ENCODE measurements at places on chromosomes 13 and 19.

GRCh38 chr13:18953139-18953930 is 228.3 kb downstream of the TUBA3C start:
- DNase-seq: no peak

DNA sequence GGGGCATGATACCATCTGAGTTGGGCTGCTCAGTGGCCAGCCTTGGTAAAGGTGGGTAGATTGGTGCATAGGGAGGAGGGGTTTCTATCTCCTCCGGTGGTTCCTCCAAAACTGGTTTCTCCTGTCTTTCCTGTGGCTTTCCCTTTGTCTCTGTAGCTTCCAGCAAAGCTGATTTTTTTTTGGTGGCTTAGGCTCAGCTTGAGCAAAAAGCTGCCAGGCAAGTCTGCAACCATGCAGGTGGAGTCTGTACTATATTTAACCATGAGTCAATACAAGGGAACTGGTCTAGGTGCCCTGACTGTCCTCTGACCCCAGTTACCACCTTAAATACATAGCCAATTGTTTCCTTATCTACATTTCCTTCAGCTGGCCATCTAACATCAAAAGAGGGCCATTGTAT is 64.0 kb upstream of the ZNF681 start:
- no peak for DNase-seq

GRCh38 chr19:47275791-47276461 is 1.2 kb downstream of the INAFM1 start:
- no peak for DNase-seq

DNA sequence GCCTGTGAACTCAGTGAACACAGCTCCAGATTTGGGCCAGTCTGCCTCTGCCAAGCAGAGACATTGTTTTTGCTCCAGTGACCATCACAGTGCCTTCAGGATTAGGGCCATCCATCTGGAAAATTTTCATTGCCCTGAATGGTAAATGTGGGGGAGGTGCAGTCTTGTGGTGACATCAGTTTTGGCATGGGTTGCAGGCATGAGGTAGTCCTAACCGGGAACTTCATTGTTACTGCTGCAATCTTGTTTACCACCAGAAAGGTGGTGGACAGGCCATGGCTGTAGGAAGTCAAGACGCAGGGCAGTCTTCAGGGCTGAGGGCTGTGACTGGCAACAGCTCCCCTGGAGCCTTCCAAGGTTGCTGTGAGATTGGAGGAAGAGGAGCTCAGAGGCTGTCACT is 55.2 kb downstream of the SPATA13 start:
- peak; percentile 58 for DNase-seq

- no peak for DNase-seq
Measured at GRCh38 chr19:13926010-13926409, 12.2 kb downstream of the PODNL1 start.

GRCh38 chr13:111472559-111473460 is 152.4 kb downstream of the TEX29 start:
- no peak for DNase-seq

GRCh38 chr13:40114305-40114896 is 458.9 kb downstream of the COG6 start:
- DNase-seq: no peak

GRCh38 chr13:23377983-23378632 is 55.4 kb downstream of the SACS start:
- no peak for DNase-seq

GRCh38 chr19:35673121-35673804 is 6.9 kb downstream of the UPK1A start:
- no peak for DNase-seq

DNA sequence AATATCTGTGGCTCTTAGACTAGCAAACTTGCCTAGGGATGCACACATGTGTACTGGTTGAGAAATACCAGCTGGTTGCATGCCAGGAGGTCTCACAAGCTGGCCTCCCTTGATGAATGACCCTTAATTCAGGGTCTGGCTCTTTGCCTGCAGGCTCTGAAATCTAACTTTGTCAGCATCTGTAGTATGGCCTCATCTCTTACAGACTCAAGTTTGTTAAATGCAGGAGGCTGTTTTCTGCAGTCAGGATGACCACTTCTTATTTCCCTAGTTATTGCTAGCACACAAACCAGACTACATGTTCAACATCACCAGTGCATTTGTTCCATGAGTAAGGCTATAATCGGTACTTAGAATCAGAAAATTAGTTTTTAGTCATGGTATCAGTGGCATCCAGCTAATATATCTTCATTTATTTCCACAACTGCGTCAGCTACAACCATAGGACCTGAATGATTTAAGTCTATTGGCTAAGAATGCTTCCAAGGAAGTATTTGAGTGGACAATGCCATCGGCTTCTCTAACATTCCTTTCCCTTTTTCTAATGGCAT is 23.3 kb upstream of the POSTN start:
- no peak for DNase-seq

DNA sequence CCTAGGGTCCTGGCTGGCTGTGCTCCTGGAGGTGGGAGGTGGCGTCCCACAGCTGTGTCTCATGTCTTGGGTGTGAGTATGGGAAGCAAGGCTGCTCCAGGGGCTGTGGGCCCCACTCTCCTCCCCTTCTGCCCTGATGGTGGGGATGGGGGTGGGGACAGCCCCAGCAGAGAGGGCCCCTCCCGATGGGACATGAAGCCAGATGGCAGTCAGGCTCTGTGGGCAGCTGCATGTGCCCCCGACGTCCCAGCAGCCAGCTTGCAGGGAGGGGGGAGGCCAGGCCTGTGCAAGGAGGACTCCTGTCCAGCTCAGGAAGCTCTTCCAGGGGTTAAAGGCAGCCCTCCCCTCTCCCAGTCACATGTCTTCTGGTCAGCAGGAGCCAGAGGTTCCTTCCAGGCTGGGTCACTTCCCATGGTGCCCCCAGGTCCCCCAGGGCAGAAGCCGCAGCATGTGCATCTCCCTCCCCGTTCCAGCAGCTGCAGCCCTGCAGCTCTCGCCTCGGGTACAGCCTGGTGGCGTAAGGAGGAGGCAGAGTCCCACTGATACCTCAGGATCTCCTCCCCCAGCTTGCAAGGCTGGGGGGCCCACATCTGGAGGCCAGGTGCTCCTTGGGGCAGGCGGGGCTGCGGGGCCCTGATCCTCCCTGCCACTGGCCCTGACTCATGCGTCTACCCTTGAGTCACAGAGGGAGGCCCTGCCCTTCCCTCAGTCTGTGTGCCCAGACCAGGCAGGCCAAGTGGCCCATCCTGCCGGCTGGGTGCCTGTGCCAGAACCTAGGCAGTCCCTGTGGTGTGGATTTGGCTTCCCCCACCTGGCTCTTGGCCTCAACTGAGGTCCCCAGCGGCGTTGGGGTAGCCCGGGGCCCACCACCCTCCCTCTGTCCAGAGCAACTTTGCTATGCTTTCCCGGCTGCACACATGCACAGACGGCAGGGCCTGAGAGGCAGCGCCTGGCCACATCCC is 13.0 kb downstream of the YIPF2 start:
- no peak for DNase-seq

- DNase-seq: no peak
Measured at GRCh38 chr13:44058624-44059215, 179.0 kb downstream of the LACC1 start.

- no peak for DNase-seq
Measured at GRCh38 chr13:33205804-33206221, 79.7 kb downstream of the STARD13 start.

DNA sequence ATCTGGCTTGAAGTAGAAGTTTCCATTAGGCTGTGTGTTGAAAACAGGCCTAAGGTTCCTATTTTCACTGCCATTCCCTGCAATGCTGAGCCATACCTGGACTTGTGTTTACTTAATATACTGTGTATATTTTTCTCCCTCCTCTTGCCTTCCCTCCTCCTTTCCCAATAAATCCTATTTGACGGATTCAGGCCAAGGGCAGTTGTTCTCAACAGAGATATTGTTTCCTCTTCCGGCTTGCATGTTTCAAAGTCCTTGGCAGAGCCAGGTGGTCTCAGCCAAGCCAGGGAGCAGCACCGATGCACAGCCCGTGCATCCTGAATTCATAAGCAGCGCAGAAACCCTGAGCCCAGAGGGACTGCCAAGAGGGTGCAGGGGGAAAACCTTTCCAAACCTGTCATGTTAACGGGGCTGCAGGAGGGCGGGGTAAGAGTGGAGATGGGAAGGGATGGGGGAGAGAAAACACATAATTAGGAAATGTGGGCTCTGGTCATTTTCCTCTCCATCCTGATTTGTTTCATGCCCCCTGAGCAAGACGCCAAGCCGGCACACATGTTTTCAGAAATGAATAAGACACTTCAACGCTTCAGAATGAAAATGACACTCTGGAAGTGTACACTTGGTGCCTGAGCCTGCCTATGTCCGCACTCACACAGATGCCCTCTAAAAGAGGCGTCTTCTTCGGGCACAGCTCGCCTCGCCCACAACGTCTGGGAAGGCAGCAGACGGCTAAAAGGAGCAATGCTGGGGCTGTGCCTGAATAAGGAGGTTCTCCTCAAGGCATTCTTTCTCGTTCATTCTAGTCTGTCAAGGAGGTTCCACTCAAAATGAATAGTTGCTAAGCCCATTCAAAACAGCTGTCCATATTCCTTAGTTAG is 149.3 kb upstream of the UBL3 start:
- no peak for DNase-seq

- DNase-seq: peak; percentile 45
Measured at GRCh38 chr13:32031025-32031814, at the start of gene FRY. FRY (plus strand) TSS chr13:32031774; CDS start chr13:32031796, 22 bp downstream.

- DNase-seq: no peak
Measured at GRCh38 chr13:91896547-91896946, 498.1 kb downstream of the GPC5 start.

GRCh38 chr13:21973437-21974125 is 302.7 kb downstream of the FGF9 start:
- no peak for DNase-seq

DNA sequence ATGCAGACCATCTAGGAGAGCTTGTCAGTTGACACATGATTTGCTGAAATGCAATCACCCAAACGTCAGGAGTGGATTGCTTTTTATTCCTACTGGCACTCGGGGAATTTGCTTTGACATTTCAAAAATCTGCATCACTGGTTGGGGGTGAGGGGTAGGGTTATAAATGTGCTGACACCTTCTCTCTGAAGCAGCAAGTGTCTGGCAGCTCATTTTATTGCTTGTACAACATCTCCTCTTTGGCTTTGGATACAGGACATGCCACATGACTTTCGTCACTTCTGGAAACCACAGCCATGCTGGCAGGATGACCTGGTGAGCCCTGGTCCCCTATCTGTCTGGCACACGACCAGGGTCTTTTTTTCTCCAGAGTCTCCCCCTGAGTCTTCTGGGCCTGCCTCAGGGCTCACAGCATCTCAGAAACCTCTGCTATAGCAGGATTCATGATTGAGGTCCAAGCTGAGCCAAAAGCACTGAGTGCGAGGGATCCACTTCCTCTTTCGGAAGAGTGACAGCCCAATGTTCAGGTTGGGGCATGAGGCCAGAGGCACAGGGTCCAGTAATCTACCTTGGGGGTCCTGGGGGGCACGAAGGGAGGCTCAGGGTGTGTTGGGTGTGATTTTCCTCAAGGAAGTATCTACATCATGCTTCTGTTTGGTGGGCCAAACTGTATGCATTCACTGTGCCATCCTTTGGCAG is 60.1 kb downstream of the HSPH1 start:
- DNase-seq: no peak

All from C1 segment of cervical spinal cord (tissue), 14 donors.